ENCODE measurements at places on chromosomes 11 and 22. TPM values are rescaled to one million over a fixed set of nuclear protein-coding genes. Genes with fewer than 3 reads are reported as not detected.

Gene CDKN1C
- total RNA-seq = 2.4 TPM

Gene THAP7
- total RNA-seq = 24.2 TPM

Gene C11orf87
- not detected for total RNA-seq

Gene OR8D1
- total RNA-seq = not detected

Gene SHANK2
- 1.5 TPM for total RNA-seq

Gene UPK3A
- total RNA-seq = not detected

Gene TENM4
- total RNA-seq = 25.1 TPM

Gene YPEL4
- not detected for total RNA-seq

Gene RAB36
- 3.2 TPM for total RNA-seq

Gene MIOX
- not detected for total RNA-seq

Gene CRYAB
- total RNA-seq = 0.85 TPM

Gene C11orf16
- total RNA-seq = not detected

Gene MIAT
- total RNA-seq = 0.28 TPM

Gene OR51E2
- total RNA-seq = not detected

Gene ACR
- total RNA-seq = not detected

Gene PRR33
- not detected for total RNA-seq

Gene MGAT3
- total RNA-seq = not detected

Gene SEC14L6
- total RNA-seq = not detected
